ENCODE measurements at places on chromosomes 4 and X. TPM values are rescaled to one million over a fixed set of nuclear protein-coding genes. Genes with fewer than 3 reads are reported as not detected.

DNA sequence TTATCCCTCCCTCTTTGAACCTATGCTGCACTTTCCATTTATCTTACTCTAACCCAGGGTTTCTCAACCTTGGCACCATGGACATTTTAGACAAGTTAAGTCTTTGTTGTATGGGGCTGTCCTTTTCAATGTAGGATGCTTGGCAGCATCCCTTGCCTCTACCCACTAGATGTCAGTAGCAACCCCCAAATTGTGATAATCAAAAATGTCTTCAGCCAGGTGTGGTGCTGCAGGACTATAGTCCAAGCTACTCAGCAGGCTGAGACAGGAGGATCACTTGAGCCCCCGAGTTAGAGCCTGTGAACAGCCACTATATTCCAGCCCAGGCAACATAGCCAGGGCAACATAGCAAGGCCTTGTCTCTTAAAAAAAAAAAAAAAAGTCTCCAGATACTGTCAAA is 7.0 kb downstream of the LRCH2 start:
- no peak for DNase-seq

GRCh38 chr4:121076416-121076815 is 4.1 kb upstream of the NDNF start:
- DNase-seq = no peak

DNA sequence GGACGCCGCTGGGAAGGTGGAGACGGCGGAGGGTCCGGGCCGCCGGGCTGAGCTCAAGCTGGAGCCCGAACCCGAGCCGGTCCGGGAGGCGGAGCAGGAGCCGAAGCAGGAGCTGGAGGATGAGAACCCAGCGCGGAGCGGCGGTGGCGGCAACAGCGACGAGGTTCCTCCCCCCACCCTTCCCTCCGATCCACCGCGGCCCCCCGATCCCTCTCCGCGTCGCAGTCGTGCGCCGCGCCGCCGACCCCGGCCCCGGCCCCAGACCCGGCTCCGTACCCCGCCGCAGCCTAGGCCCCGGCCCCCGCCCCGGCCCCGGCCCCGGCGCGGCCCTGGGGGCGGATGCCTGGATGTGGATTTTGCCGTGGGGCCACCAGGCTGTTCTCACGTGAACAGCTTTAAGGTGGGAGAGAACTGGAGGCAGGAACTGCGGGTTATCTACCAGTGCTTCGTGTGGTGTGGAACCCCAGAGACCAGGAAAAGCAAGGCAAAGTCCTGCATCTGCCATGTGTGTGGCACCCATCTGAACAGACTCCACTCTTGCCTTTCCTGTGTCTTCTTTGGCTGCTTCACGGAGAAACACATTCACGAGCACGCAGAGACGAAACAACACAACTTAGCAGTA is 483 bp downstream of the USP27X start:
- DNase-seq = no peak

DNA sequence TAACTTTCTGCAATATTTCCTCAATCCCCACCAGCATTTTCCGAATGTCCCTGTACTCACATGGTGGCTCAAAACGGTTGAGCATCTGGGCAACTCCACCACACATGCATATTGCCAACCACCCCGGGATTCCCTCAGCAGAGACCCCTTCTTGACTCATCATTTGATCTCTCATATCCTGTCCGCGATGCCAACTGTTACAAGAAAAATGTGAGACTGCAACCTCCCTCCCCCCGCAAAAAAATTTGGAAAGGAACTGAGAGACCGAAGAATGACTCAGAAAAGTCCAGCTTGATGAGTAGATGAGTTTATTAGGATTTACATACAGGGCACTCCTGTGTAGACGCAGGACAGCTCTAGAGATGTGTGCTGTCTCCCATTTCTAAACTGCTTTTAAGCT is 561.4 kb downstream of the ZIC3 start:
- no peak for DNase-seq

- no peak for DNase-seq
Measured at GRCh38 chrX:129091097-129091496, 432.2 kb downstream of the SMARCA1 start.

GRCh38 chr4:173801876-173802661 is 272.0 kb upstream of the HAND2 start:
- no peak for DNase-seq

GRCh38 chrX:14125462-14125861 is 95.8 kb upstream of the GEMIN8 start:
- no peak for DNase-seq

DNA sequence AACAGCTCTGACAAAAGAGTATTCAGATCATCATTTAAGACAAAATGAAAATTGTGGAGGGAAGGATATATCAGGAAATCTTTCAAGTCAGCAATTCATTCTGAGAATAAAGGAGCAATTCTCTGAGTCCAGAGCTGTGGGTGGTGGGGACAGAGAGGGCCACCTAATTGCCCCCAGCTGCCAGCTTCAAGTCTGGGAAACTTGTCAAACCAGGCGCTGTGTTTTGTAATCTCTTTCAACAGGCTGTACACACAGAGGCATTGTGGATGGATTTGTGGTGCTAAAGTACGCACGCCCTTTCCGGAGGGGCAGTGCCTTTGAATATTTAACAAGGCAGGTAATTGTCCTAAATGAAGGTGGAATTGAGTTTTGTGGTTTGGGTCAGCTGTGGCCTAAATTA is 591.1 kb upstream of the BOD1L1 start:
- DNase-seq = no peak

GRCh38 chr4:27474691-27475090 is 614.0 kb downstream of the STIM2 start:
- no peak for DNase-seq

DNA sequence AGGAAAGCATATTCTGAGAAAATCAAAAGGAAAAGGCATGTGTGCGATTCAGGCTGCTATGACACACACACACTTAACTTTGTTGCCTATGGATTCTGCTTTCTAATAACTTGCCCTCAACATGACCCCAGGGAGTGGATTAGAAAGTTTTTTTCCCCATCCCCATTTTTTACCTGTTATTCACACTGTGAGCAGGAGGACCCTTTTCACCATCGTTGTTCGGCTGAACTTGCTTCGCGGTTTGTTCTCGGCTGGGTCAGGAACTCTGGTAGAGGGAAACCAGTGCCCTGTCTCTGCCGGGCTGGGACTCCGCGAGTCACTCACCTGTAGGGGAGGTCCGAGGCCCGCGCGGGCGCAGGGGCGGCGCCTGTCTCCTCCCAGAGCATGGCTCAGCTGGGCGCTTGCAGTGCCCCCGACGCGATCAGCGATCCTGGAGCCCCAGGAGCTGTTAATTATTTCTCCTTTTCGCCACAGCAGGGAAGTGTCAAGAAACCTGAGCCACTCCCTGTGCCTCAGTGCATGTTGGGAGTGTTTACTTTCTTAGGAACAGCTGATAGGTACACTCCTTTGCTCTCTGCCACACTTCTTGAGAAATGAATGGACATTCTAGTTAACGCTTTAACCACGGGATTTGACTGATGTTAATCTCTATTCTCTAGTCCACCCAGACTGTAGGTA is at the start of gene RASSF6:
Gene RASSF6 (minus strand): TSS at position 322 of the 678 bp plus-strand sequence. CDS start 8,641 bp downstream, outside the sequence.
- DNase-seq = no peak

- peak; percentile 65 for DNase-seq
Measured at GRCh38 chr4:15891312-15891711, 47.2 kb downstream of the FGFBP1 start.

- no peak for DNase-seq
Measured at GRCh38 chrX:102934624-102935023, 2.4 kb upstream of the RAB40AL start.

DNA sequence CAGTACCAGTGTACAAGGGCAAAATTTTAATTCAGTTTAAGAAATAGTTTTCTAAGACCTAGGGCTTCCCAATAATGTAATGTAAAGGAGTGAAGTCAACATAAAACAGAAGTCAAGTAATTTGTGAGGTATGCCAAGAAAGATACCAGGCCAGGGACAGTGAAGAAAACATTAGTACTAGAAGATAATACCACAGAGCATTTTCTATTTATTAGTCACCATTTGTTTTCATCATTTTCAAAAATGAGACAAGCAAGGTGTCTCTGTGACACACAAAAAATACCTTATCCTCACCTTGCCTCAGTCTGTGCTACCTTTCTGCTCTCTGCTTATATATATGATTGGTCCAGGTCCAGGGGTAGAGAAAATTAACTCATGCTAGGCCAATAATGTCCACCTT is 46.8 kb downstream of the VEGFC start:
- no peak for DNase-seq

GRCh38 chrX:150841456-150842197 is 56.8 kb downstream of the CD99L2 start:
- no peak for DNase-seq

- DNase-seq = no peak
Measured at GRCh38 chr4:101643186-101643837, 147.2 kb upstream of the BANK1 start.

GRCh38 chr4:138330531-138330930 is 88.4 kb upstream of the SLC7A11 start:
- DNase-seq = no peak

NAP1L2 gene
- 3.9 TPM for total RNA-seq

MAGEA4 gene
- not detected for total RNA-seq

TBC1D25 gene
- 20.6 TPM for total RNA-seq

FRMPD4 gene
- not detected for total RNA-seq

IL21 gene
- total RNA-seq = not detected

MTHFD2L gene
- 12.5 TPM for total RNA-seq

IL1RAPL2 gene
- total RNA-seq = not detected

MAGEC3 gene
- not detected for total RNA-seq

KCTD8 gene
- total RNA-seq = not detected

MAGEE1 gene
- 4.4 TPM for total RNA-seq

SYP gene
- 0.49 TPM for total RNA-seq
